ENCODE measurements at places on chromosomes 2 and 18.

GRCh38 chr2:113940891-113941290 is 51.0 kb downstream of the ACTR3 start:
- DNase-seq, result no peak

- DNase-seq, result no peak
Measured at GRCh38 chr2:118121101-118121500, 32.8 kb downstream of the INSIG2 start.

GRCh38 chr2:240213226-240213475 is 72.7 kb upstream of the OTOS start:
- DNase-seq, result no peak

GRCh38 chr2:108936866-108937265 is 52.2 kb downstream of the EDAR start:
- DNase-seq, result no peak

All from HS-27A (cell line).